Activated naive CD4-positive, alpha-beta T cell treated with anti-CD3 and anti-CD28 coated beads for 36 hours (primary cell): ENCODE measurements at places on chromosomes 6 and 20. TPM values are rescaled to one million over a fixed set of nuclear protein-coding genes. Genes with fewer than 3 reads are reported as not detected.
A peak's percentile ranks its signal among the peaks of the same experiment; 100 is the strongest.

- peak; percentile 75 for DNase-seq
These were observed 13.2 kb downstream of the SS18L1 start for GRCh38 chr20:62156592-62157386.

GRCh38 chr20:53866794-53867740 is 203.3 kb downstream of the BCAS1 start:
- DNase-seq, result peak; percentile 25

GRCh38 chr6:157548635-157549467 is 167.9 kb downstream of the ZDHHC14 start:
- DNase-seq, result peak; percentile 29

GRCh38 chr6:37050045-37050853 is 44.8 kb downstream of the FGD2 start:
- DNase-seq, result peak; percentile 86

- DNase-seq, result no peak
These were observed 7.5 kb downstream of the FAXC start for GRCh38 chr6:99341862-99342455.

GRCh38 chr6:57147401-57147800 is 24.7 kb upstream of the BAG2 start:
- DNase-seq, result no peak

DNA sequence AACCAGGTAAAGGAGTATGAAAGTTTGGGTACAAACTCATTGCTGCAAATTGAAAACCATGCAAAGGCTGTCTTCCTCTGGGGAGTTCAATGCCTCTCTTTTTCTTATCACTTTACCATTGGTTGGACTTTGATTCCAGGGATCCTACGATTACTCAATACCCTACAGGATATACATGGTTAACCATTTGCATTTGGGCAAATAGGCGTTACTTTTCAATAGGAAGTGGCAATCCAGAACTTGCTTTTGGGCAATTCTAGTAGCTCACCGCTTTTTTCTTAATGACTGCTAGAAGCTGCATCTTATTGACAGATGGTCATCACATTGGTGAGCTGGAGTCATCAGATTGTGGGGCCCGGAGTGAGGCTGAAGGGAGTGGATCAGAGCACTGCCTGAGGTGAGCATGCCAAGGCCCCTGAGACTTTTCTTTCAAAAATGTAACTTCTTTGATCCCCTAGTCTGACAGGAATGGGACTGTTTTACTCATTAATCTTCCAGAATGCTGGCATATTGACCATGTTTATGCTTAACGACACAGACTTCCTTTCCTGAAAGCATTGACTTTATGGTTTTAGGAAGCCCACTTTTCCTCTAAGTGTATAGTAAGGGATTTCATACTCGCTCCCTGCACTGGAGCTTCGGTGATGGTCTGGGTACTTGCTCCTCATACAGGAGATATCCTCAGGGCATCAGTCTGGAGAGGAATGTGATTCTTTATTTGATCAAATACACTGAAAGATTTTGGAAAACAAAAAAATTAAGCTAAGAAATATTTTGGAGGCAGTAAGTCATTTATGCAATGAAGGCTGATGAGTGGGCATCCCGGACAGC is at the start of gene CCR6:
Gene CCR6, plus strand, starts transcription at position 270 of the 831 bp plus-strand sequence. CDS start 13,039 bp downstream, outside the sequence.
- no peak for DNase-seq

DNA sequence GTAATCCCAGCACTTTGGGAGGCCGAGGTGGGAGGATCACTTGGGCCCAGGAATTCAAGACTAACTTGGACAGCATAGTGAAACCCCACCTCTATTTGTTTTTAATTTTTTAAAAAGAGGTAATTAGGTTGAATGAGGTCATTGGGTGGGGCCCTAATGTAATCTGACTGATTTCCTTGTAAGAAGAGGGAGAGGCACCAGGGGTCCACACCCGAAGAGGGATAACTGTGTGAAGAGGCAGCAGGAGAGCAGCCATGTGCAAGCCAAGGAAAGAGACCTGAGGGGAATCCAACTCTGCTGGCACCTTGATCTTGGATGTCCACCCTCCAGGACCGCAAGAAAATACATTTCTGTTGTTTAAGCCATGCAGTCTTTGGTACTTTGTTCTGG is 63.4 kb downstream of the QRSL1 start:
- DNase-seq, result no peak

DNA sequence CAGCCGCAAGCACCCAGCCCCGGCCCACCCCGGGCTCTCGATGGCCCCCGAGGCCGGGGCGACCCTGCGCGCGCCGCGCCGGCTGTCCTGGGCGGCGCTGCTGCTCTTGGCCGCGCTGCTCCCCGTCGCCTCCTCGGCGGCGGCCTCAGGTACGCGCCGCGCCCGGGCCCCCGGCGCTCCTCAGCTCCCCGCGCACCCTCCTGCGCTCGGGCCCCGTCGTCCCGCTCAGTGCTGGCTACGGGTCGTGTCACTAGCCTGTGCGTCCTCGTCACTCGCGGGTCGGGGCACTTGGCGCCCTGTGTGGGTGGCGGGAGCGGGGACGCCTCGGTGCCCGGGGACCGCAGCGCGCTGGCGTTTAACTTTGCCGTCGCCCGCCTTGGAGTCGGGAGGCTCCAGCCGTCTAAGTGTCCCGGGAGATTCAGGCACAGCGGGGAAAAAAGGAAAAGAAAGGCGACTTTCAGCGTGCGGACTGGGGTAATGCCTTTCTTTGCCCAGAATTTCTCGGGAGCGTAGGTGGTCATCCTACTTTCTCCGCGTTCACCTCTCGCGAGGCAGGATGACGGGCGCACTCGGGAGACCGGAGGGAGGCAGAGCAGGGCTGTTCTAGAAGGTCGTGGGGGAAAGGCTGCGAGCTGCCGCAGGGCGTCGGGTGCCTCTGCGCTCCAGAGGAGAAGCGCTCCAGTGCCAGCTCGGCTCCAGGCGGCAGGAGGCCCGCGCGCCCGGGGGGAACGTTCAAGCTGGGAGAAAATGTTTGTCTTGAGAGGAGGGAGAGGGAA is 545 bp downstream of the FNDC1 start:
- DNase-seq, result peak; percentile 56

DNA sequence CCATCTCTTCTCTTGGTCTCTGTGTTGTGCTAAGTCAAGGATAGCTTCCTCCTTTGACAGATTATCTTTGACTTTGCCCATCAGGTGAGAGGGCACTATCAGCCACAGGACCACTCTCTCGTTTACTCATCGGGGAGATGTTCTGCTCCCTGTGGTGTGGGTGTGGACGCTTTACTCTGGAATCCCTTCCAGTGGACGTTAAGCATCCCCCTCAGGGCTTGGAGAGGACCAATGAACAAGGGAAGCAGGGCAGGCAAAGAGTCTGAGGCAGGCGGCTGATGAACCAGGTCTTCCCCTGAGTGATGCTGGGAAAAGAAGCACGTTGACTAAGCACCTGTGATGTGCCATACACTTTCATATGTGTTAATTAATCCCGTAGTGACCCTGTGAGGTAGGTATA is 21.0 kb upstream of the RNF24 start:
- no peak for DNase-seq

DNA sequence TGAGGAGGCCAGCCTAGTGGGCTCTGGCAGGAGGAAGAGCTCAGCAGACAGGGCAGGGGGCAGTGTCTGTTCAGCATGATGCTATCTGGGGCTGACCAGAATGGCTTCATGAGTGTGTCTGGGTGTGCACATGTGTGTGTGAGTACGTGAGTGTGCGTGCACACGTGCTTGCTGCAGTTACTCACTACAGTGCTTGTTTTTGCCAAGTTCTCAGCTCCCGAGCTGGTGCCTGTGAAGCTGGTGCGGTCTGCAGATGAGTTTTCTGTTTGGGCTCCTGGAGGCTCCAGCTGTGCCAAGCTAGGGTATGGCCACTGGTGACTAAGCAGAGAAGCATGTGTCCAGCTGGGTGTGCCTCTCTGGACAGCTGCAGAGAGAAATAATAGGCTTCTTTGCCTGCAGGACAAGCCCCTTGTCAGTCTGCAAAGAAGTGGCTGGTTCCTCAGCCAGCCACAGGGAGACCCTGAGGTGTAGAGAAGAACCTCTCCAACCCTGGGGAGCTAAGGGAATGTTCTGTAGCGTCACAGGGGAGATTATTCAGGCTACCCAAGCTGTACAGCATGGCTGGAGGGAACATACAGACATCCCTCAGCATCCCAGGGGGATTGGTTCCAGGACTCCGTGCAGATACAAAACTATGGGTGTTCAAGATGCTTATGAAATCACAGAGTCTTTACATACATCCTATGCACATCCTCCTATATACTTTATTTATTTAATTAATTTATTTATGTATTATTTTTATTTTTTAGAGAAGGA is 40.2 kb upstream of the FAM50B start:
- DNase-seq, result no peak

The FABP7 gene
- total RNA-seq, result not detected

The PLAGL1 gene
- total RNA-seq, result 10.0 TPM

The CEP162 gene
- 4.4 TPM for total RNA-seq

The SLC13A3 gene
- not detected for total RNA-seq

The MRPS18A gene
- 47.8 TPM for total RNA-seq

The NCOA3 gene
- 48.3 TPM for total RNA-seq

The BCAS4 gene
- 15.7 TPM for total RNA-seq

The OXT gene
- not detected for total RNA-seq
